ENCODE measurements at places on chromosomes 7 and 10. TPM values are rescaled to one million over a fixed set of nuclear protein-coding genes. Genes with fewer than 3 reads are reported as not detected.

- no peak overlapping the region for H3K4me3 ChIP-seq
- H3K36me3 ChIP-seq = no peaks in the 10 kb centered on the region
- H3K27me3 ChIP-seq = no peaks in the 10 kb centered on the region
- no peak overlapping the region for H3K27ac ChIP-seq
- no peak for DNase-seq
Measured at GRCh38 chr10:17062493-17062892, 67.1 kb downstream of the CUBN start.

DNA sequence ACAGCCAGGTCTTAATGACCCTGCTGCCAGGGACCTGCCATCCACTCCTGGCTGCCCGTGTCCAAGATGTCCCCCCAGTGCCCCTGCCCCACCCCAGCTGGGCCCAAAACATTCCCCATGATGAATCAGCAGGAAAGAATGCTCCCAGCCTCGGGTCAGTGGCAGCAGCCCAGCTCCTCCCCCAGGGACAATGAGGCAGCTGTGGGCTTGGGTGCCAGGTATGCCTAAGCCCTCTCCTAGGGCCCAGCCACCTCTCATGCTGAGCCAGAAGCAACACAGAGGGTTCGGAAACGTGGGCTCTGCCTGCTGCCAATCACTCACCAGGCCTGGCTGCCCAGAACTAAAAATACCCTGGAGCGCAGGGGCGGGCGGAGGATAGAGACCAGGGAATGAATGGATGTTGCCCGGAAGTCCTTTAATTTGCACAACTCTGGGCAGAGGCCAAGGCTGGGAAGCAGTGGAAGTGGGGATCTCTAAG lies 1.5 kb upstream of the LOXL4 start:
- H3K36me3 ChIP-seq = no peaks in the 10 kb centered on the region
- H3K4me3 ChIP-seq = no peak overlapping the region
- H3K4me1 ChIP-seq = peaks cover 25% of the 10 kb centered on the region
- peak overlapping the region; percentile 57 for H3K27ac ChIP-seq

- H3K4me3 ChIP-seq = no peak overlapping the region
- peak; percentile 76 for DNase-seq
- peaks cover 8% of the 10 kb centered on the region for H3K27me3 ChIP-seq
- H3K4me1 ChIP-seq = no peaks in the 10 kb centered on the region
- H3K36me3 ChIP-seq = no peaks in the 10 kb centered on the region
Measured at GRCh38 chr10:79562135-79562756, 2.0 kb upstream of the SFTPA2 start.

DNA sequence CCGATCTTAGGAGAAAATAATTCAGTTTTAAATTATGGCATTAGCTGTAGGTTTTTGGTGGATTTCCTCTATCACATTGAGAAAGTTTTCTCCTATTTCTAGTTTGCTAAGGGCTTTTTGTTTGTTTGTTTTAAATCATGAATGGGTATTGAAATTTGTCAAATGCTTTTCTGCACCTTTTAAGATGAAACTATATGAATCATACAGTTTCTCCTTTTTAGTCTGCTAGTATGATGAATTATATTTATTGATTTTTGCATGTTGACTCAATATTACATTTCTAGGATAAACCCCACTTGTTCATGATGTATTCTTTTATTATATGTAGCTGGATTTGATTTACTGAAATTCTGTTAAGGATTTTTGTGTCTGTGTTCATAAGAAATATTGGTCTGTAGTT lies 70.3 kb upstream of the PIP4K2A start:
- H3K36me3 ChIP-seq = no peaks in the 10 kb centered on the region
- H3K4me3 ChIP-seq = no peak overlapping the region
- H3K4me1 ChIP-seq = no peaks in the 10 kb centered on the region
- DNase-seq = no peak
- H3K27me3 ChIP-seq = no peaks in the 10 kb centered on the region

The KEL gene
- 9.3 TPM for total RNA-seq

The FAM200A gene
- 6.1 TPM for total RNA-seq

All from cardiac muscle cell (in vitro differentiated cells and primary cell).